ENCODE measurements at places on chromosomes 11 and 22.

DNA sequence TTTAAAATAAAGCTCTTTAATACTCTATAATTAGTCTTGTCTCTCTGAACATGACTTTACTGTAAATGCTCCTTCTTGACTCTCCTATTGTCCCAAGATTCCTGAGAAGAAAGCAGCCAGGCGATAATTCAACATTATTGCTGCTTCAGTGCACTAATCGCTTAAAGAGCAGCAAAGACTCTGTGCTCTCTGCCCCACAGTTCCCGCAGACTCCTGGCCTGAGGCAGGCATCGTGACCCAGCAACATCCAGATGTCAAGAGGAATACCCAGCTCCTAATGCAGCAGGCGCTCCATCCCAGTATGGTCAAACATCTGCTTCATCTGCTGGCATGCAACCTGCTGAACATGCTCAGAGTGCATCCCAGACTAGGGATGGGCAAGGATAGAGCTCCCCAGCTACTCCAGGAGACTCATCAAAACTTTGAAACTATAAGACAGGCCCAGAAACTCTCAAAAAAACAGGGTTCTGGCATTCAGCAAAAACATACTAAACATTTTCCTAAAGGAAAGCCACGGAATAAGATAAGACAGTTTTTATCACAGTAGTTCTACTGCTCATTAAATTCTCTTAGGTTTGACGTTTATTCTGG, 270.0 kb downstream of the SOX6 start:
- no peak for DNase-seq

DNA sequence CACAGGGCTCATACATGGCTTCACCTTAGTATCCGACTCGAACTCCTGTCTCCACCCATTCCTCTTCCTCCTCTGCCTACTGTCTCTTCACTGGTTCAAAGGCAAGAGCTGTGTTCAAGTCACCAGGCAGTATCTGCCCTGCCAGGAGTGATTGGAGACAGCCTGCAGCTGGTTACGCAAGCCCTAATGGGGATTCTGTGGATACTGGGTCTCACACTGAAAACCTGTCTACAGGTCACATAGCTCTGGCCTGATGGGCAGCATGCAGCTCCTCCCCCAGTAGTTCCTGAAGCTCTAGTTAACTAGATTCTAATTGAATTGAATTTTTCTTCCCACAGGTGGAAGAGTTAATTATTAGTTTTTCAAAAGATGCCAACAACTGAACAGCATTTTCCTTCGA, 332.2 kb downstream of the TMEM135 start:
- no peak for DNase-seq

DNA sequence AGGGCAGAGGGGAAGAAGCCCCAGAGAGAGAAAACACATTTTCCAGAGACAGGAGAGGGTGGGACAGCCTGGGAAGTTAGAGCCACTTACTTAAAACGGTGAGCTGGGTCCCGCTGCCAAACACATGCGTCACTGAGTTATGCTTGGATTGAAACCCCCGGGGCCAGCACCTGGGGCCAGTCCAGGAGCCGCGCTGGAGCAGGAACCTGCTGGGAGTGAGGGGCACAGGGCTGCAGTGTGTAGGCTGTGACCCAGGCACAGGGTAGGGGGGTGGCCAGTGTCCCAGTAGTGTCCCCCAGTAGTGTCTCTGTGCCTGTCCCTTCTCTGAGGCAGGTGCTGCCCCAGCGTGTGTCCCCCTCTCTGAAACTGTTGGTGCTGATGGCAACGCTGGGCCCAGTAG, 5.2 kb downstream of the IGLL1 start:
- no peak for DNase-seq

DNA sequence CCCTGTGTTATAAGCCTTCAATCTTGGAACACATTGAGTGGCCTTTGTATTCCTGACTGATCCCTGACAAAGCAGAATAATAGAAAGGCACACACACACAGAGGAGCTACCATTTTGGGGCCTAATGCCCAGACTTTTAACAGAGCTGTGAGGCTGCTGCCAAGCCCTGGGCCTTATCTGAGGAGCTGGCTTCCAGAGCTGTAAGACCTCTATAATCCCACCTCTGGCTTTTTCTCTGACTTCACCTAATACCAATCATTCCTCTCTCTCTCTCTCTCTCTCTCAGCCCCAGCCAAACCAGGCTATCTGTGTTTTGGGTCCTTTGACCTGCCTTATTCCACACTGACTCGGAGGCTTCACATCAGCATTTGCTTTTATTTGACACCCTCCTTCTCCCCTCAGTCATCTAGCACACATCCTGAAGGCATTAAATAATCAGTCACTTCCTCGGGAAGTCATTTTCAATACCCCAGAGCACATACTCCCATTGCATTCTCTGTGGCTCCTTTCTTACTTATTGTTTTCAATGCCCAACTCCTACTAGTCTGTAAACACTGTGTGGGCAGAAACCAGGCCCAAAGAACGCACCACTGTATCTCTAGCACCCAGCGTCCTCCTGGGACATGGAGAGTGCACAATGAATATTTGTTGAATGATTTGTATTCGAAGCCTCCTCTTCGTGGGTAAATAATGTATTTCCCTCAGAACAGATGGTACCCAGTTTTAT, 21.2 kb upstream of the TRIM44 start:
- no peak for DNase-seq

GRCh38 chr22:20503816-20504215, 3.6 kb upstream of the MED15 start:
- DNase-seq, result no peak

- no peak for DNase-seq
Measured at GRCh38 chr11:63020671-63021291, 5.1 kb upstream of the SLC22A8 start.

DNA sequence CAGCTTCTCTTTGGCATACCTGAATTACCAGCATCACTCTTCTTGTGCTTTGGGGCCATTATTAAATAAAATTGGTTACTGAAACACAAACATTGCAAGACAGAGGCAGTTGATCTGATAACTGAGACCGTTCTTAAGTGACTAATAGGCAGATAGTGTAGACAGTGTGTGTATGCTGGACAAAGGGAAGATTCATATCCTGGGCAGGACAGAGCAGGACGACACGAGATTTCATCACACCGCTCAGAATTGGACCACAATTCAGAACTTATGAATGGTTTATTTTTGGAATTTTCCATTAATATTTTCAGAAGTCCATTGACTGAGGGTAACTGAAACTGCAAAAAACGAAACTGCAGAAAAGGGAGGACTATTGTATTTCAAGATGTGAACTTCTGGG, 68.6 kb downstream of the LDLRAD3 start:
- no peak for DNase-seq

- DNase-seq, result no peak
Measured at GRCh38 chr11:111462329-111462728, 49.9 kb downstream of the BTG4 start.

Measured in activated effector memory CD4-positive, alpha-beta T cell treated with Interleukin-2 at 50 U/mL for 16 hours (primary cell).